ENCODE measurements at places on chromosomes 11 and 22.

- DNase-seq, result no peak
Observed at GRCh38 chr22:50199251-50199721, 1.5 kb upstream of the SELENOO start.

DNA sequence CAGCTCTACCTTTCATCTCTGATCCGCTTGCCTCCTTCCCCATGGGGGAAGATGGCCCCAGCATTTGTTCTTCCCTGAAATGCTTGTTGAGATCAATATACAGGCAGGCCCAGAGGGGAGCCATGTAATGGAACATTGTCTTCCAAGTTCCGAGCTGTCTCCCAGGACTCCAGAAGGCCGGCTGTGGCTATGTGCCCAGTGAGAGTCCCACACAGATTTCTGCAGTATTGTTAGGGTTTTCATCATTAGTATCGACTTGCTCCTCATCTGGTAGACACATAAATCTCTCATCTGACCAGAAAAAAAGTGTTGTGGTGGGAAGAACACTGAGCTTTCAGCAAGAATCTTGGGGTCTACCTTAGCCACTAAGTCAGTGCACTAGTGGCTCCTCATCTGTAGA, 163.4 kb downstream of the TRIM29 start:
- no peak for DNase-seq

DNA sequence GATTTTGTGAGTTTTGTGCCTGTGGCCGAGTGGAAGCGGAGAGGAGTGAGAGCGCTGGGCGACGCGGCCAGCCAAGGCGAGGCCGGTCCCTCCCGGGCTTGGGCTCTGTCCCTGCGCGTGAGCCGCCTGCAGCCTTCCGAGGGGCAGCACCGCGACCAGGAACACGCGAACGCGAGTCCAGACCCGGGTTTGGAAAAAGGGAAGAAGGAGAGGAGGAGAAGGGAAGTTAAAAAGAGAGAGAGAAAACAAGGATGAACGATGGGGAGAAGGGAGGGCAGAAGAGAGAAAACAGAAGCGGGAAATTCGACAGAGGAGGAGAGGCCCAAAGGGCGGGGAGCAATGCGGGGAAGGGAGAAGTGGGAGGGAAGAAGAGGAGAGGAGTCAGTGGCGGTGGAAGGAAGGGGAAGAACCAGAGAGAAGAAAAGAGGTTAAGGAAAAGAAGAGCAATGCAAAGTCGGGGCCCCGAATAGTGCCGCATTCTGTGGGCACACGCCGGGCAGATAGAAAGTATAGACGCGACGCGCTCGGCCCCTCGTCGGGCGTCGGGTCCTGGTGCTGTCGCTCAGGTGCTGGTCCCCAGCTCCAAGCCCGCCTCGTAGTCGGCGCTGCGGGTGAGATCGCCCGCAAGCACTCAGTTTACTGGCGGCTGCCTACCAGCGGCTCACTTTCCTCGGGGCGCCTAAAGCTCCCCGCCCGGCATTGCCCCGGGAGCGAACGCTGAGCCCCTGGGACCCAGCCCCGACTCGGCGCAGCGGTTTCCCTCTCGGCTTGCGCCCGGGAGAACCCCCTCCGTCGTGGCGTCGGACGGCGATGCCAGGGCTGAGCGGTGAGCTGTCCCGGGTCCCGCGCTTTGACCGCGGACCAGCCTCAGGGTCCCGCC, 2.8 kb upstream of the BARX2 start:
- DNase-seq, result no peak

- no peak for DNase-seq
Observed at GRCh38 chr11:7749456-7749855, 43.2 kb upstream of the OVCH2 start.

DNA sequence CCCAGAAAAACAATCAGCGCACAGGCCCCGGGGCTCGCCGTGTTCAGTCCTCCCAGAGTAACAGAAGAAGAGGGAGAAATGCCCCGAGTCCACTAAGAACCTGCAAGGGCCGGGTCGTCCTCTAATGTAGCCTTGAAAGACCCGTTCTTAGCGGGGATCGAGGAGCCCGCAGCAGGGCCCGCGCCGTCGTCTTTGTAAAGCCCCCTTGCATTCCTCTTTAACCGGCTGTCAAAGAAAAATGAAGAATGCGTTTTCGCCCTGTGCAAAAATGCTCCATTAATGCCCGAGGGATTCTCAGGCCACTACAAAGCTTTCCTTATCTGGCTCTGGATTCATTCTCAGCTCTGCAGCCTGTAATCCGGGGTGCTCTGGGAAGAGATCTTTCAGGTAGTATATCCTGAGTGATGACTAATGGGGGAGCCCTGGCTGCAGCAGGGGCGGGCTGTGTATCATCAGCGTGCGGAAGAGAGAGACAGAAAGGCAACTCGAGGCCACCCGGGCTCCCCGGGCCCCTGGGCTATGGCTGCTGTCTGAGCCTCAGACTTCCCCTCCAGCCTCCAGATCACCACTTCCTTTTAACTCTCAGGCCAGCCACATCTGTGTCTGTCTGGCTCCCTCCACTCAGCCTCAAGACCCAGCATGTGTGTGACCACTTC, 78.2 kb downstream of the FBLN1 start:
- no peak for DNase-seq
